AG09319 (cell line): ENCODE measurements at places on chromosomes 3 and 15.

DNA sequence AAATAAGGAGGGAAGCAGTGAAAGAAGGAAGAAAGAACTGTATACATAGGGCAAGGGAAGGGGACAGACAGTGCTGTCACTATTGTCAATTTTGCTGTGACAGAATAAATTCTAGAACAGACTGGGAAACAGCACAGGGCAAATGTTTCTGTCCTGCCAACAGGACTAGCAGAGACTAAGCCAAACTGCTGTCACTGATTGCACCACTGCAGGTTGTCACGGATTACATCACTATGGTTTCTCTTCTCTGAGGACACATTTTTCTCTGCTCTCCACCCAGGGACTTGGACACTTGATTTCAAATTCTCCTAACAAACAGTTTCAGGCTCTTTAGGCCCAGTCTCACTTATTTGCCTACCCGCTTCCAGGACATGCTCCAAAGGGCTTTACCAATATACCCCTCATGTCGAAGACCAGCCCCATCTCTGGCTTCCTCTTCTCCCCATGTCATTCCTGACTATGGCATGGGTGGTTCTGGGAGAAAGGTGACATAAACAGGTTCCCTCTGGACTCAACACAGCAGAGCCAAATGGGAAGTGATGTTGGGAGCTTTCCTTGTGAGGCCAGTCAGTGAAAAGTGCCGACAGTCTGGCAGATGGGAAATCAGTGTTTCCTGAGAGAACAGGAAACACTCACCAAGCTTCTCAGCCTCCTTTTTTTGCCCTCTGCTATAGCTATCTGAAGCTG lies 70.2 kb upstream of the ST3GAL6 start:
- DNase-seq: no peak

DNA sequence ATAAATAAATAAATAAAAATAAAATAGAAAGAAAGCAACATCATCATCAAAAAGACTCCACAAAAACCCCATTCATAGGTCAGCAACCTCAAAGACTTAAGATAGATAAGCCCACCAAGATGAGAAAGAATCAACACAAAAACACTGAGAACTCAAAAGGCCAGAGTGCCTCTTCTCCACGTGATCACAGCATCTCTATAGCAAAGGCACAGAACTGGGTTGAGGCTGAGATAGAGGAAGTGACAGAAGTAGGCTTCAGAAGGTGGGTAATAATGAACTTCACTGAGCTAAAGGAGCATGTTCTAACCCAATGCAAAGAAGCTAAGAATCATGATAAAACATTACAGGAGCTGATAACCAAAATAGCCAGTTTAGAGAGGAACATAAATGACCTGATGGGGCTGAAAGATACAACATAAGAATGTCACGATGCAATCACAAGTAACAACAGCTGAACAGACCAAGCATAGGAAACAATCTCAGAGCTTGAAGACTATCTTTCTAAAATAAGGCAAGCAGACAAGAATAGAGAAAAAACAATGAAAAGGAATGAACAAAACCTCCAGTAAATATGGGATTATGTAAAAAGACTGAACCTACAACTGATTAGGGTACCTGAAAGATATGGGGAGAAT lies 26.4 kb downstream of the GNB5 start:
- DNase-seq: no peak

DNA sequence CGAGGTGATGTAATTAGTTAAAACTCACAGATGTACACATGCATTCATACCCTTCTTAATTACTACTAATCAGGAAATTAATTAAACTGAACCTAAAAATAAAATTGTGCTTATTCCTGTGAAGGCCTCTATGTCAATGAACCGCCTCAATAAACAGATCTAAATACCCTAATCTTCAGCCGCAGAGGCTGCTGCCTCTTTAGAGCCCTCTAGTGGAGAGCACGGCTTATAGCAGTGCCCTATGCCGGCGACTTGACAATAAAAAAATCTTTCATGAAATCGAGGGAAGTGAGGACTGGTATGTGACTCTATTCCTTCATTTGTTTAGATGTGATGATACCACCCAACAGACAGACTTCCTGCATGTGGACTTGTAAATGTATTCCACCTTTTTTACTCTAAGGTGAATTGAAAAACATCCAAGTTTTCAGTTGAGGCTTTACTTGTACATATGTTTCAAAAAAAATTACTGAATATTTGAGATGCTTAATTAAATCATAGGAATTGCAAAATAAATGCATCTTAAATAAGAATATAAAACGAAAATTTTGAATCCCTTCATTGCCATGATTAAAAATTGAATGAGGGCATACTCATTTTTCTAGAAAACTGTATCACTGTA lies 8.3 kb upstream of the EPHA3 start:
- DNase-seq: peak; percentile 22

DNA sequence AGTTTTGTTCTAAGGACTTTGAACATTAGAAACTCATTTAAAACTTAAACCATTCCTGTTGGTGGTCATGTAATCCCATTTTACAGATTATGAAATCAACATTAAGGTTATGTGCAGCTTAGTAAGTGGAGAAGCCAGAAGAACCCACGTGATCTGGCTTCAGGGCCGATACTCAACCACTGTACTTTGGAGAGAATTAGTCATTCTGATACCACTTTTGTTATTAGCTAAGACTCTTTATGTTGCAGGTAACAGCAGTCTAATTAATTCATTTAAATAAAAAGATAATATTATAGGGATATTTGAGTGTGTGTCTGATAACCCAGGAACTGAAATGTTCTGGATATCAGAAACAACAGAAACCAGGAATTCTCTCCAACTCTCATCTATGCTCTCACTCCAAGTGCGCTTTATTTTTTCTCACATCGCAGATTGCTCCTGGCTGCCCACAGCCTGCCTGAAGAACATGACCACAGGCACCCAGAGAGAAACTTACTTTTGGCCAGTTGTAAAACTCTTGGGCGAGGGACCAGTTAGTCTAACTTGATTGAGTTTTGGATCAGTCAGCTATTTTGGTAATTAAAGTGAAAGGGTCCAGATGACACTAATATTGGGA lies 25.2 kb downstream of the UBE2E1 start:
- no peak for DNase-seq

DNA sequence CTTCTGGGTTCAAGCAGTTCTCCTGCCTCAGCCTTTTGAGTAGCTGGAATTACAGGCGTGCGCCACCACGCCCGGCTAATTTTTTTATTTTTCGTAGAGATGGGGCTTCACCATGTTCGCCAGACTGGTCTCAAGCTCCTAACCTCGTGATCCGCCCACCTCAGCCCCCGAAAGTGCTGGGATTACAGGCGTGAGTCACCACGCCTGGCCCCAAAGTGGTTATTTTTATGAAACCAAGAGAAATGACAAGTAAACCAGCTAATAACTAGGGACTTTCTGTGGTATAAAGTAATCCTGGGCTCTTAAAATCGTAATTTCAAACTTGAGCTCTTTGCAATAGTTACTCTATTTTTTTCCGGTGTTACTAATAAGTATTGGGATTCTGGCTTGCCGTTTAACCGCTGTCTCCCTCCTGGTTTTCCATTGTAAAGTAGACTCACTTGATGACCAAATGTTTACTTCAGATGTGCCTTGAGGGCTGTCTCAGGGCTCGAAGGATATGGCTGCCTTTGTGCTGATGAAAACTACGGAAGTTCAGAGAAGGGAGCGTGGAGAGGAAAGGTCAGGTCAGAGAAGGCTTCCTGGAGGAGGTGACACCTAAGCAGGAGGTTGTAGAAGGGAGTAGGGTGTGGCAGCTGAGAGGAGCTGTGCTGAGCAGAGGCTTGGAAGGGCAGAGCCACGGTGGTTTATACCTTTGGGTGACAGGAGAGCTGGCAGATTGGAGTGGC lies 4.2 kb downstream of the ZSCAN2 start:
- no peak for DNase-seq

GRCh38 chr3:131739211-131739610 lies 236.4 kb upstream of the MRPL3 start:
- DNase-seq: no peak

- no peak for DNase-seq
These were observed 32.0 kb downstream of the ANKDD1A start for GRCh38 chr15:64943512-64944225.

- no peak for DNase-seq
These were observed 211.1 kb downstream of the PTPRG start for GRCh38 chr3:61772456-61772855.
